SHP77 (cell line): ENCODE measurements at places on chromosomes 4 and X.
A peak's percentile ranks its signal among the peaks of the same experiment; 100 is the strongest.

DNA sequence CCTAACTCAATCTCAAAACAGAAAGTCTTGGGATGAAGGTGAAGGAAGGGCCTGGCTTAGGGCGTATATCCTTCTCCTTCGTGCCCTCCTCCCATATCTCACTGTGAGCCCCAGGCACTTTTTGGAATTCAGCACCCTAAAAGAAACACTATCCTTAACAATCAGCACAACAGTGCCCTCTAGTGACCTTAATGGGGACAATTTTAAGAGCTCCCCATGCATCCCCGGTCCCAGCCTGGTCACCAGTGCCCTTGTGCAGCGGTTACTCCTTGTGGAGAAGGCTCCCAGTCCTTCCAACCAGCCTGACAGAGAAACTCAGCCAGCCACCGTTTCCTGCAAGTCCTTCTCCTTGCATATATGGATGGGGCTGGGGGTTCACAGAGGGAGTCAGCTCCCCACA, 4.2 kb downstream of the PAK3 start:
- DNase-seq = no peak

DNA sequence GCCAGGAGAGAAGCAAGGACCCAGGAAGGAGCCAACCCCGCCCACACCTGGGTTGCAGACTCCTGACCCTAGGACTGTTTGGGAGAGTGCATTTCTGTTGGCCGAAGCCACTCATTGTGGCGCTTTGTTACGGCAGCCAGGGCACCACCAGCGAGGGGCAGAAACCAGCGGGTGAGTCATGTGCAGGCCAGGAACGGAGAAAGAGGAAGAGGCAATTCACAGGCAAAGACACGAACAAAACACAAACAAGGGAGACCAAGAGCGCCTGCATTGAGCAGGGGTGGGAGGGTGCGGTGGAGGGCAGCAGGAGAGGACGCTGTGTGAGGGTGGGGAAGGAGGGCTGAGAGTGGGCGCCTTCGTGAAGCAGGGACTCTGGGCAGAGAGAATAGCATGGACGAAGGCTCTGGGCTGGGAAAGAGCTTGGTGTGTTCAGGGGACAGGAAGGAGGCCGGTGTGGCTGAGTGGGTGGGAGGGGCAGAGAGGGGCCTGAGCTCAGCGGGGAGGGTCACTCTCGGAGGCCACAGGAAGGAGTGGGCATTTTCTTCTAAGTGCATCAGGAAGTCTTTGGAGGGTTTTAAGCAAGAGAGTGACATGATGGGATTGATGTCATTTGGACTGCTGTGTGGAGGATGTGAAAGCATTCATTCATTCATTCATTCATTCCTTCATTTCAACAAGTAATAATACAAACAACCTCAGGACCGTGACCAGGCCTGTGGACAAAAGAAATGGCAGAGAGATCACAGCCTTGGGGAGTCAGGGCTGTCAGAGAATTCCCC, 12.2 kb upstream of the WFS1 start:
- no peak for DNase-seq

DNA sequence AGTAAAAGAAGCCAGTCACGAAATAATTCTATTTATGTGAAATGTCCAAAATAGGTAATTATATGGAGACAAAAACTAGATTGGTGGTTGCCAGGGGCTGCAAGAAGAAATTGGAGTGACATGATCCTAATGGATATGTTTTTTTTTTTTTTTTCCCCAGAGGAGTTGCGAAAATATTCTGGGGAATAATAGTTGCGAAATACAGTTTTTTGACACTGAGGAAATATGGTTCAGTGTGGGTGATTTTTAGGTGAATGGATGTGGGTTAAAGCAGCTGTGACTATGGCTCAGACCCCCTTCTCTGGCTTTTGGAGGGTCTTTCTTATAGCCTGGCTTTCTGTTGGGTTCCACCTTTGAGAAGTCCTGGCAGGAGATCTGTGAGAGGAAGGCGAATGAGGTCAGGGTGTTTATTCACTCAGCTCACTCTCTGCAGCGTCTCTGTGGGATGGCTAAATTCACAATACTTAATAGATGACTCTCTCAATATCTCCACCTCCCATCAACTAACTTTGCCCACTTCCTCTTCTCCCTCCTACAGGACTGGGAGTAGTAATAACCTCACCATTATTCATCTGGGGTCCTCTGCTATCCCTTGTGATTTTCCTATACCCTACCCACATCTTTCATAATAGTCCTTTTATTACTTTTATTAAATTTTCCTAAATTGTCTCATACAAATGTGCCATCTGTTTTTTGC, 15.3 kb upstream of the RAB9B start:
- no peak for DNase-seq

GRCh38 chrX:142089193-142089592, 115.9 kb downstream of the MAGEC2 start:
- DNase-seq = no peak

DNA sequence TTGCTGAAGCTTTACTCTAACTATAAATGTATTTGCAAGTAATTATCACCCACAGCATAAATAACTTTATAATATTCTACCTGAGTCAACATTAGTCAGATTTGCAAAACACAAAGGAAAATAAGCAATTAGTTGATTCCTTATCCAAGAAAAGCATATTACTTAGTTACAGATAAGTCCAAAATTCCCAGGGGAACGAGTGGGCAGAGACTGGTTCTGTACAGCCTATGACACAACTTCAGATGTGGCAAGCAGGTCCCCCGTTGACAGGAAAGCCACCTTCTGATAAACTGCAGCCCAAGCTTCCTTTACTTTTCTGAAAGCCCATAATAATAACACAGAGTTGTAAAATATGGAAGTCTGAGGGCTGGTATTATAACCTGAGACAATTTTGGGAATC, 62.4 kb upstream of the NDP start:
- DNase-seq = no peak

DNA sequence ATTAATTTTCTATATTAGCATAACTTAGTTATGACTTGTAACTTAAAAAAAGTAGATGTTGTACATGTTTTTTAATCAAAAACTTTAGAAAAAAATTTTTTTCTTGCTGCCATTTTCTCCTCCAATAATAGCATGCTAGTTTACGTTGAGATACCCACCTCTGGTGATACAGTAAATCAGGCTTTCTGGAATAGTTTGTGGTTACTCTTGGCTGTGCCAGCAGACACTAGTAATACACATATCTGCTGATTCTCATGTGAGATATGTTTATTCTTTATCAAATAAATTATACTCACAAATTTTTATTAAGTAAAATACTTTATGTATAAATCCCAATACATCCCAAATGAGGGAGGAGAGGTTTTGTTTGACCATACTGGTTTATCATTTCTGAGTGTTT, 117.3 kb downstream of the KLHL8 start:
- no peak for DNase-seq

DNA sequence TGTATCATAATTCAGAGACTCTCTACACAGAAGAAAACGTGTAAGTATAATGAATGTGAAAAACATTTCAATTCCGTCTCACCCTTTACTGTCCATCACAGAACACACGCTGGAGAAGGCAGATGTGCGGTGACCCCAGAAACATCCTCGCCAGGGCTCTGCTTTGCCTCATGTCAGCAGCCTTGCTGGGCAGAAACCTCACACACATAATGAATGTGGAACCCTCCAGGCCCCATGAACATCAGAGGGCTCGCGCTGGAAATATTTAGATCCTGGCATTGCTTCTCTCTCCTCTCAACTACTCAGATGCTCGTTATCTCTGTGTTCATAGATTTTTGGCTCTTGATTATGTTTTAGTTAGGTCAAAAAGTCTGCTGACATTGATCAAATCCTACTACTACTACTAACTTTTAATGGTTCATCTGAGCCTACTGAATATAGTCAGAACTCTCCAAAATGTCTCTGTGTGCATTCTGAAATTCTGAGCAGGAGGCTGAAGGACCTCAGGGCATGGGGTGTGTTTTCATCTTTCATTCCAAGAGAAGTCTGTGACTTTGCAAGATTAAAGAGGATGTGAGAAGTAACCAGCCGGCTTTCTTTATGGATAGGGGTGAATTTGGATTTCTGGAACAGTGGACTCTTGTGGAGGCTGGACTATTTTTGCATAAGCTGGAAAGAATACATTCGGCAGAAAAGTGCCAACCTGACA, 27.0 kb downstream of the SMIM43 start:
- no peak for DNase-seq

DNA sequence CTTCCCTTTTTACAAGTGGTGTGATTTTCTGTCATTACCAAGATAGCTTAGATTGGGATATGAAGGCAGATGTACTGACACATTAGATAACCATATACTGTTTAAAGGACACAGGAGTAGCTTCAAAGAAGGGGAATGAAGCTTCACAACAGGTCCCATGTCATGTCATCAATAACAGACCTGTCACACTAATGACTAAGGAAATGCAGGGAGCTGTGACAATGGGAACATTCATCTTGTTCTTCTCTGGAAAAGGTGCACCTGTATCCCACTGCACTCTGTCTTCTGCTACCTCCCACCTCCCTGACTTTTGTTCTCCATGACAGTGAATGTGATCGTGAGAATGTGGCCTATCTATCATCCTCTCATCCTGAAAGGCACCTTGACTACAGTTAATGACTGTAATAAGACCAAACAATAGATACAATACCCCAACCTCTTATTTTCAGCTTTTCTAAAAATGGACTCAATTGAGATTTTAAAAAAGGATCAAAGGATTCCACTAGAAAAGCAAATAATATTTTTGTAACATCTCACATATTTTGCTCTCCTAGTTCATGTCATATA, 472.5 kb downstream of the STPG2 start:
- no peak for DNase-seq

DNA sequence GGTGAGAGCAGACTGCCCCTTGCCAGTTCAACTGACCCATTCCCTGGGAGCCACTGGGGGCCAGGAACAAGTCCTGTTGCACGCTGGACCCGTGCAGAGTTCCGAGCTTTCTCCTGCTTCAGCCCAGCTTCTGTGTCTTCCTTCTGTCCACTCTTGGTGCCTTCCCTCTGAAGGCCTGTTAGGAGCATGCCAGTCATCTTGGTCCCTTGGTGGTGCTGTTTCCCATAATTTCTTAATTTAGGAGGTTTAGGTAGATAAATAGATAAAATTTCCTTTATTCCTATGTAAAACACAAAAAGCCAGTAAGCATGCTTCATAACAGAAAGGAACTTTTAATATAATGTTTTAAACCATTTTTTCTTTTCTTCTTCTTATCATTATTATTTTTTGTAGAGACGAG, 672.7 kb downstream of the CCSER1 start:
- no peak for DNase-seq

- DNase-seq = no peak
These were observed 80.1 kb downstream of the RAP1GDS1 start for GRCh38 chr4:98341309-98341708.

GRCh38 chrX:17616936-17617335, 120.4 kb upstream of the SCML1 start:
- DNase-seq = peak; percentile 75

DNA sequence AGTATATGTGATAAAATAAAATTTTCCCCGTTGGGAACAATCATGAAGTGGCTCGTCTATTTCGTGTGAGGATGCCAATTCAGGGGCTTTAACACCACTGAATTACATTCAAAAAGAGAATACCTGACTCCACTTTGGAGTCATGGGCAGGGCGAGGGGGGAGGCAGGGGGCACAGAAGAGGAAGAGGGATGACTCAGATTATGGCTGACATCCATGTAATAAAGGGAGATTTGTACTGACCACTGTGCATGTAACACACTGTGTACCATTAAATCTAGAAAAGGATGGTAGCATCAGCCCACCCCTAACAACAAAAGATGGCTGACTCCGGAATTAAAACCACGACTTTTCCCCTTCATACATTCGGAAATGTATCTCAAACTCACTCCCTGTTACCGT, 1.3 kb downstream of the SLC9A7 start:
- no peak for DNase-seq

- no peak for DNase-seq
These were observed 18.5 kb upstream of the SEPTIN11 start for GRCh38 chr4:76931087-76931486.

DNA sequence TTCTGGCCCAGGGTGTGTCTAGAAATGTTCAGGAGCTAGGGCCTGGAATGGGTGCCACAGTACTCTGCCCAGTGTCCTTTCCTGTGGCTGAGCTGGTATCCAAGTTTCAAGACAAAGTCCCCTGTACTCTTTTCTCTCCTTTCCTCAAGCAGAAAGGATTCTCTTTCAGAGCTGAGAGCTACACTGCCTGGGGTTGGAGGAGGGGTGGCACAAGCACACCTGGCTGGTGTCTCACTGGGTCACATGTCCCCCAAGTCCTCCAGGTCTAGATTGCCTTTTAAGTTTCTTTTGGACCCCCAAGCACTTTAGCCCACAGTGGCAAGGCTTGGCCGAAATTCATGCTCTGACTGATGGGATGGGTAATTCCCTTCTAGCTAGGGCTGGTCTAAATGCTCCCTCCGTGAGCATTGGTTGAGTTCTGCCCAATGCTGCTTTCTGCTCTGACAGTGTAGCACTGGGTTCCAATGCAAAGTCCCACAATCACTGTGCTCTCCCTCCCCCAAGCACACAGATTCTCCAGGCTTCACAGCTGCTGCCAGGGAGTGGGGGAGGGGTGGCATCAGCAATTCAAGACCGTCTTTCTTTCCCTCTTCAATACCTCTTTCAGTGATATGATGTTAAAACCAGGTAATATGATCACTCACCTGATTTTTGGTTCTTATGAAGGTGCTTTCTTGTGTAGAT, 47.8 kb downstream of the BEX3 start:
- DNase-seq = no peak
